ENCODE measurements at places on chromosomes 13 and 19.

DNA sequence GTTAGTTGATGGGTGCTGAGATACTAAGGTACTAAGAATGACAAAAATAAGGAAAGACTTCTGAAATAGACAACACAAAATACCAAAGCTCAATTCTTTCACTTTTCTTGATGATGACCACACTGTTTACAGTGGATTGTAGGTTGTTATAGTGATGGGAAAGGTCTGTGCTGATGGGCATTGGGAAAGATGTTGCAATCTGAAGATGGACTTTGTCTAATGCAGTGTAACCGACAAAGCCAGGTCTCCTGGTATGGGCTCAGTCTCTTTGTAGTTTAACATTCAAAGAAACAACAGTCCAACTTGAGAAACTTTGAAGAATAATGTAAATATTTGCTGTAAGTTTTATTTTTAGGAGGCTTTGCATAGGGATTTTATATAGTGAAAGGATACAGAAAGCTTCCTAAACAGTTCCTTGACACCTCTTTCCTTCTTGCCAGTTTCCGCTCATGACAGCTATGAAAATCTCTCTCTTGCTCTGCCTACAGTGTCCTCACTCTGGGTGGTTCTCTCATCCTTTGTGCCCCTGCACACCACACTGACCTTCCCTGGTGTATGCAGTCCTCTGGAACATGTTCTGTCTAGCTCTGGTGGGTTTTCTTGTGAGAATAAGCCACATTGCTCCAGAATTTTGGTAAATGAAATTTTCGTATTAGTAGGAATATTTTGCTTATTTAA is 172.2 kb downstream of the KCNRG start:
- no peak for DNase-seq

DNA sequence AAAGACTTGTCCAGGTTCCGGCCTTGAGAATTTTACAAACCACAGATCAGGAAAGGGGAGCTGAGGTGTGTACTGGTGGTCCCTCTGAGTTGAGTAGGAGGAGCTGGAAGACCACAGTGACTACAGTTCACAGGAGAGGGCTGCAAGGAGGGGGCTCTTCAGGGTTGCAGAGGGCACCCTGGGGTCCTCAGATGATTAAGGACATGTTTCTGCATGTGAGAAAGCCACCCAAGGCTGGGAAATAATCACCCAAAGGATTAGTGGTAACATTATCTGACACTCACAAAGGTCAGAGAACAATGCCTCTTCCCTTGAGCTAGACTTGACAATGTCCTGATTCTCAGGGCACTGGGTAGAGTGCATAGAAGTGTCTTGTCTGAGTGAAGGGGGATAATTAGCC is 540.4 kb downstream of the IRS2 start:
- no peak for DNase-seq

- DNase-seq, result no peak
Measured at GRCh38 chr19:34256835-34257558, 2.6 kb downstream of the GARRE1 start.

DNA sequence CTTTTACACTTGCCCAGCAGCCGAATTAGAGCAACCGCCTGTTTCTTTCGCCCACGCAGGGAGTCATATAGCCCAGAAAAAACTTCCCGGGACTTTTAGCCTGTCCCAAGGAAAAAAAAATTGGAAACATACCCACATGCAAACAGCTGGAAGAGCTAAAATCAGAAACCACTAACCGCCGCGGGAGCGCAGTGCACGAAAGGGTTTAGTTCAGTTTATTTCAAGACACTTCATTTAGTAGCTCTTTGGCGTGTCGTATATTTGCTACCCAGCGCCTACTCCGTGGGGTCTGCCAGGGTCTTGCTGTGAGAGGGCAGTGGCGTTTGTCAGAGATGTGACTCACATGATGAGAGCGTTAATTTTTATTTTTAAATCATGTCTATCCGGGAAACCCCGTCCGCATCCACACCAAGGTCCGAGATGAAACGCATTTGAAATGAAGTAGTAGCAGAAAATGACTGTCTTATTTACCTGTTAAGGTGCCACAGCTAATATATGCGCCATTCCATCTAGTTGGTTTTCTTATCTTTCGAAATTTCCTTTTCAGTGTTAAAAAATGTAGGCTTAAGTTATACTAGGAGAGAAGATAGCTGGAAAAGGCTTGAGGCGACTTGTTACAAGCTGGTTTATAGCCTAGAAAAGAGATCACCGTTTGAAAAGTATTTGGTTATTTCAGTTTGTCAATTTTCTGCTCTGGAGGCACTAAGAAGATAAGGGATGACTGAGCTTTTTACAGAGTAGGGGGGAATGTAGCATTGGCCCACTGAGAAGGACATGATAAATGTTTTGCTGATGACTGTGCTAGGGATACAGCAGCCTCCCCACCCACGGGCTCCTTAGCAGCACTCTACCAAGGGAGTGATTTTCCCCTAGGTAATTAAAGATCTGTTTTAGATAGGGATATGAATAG is 1.7 kb downstream of the KLF5 start:
- DNase-seq, result no peak

- no peak for DNase-seq
Measured at GRCh38 chr13:23391752-23392151, 41.8 kb downstream of the SACS start.

DNA sequence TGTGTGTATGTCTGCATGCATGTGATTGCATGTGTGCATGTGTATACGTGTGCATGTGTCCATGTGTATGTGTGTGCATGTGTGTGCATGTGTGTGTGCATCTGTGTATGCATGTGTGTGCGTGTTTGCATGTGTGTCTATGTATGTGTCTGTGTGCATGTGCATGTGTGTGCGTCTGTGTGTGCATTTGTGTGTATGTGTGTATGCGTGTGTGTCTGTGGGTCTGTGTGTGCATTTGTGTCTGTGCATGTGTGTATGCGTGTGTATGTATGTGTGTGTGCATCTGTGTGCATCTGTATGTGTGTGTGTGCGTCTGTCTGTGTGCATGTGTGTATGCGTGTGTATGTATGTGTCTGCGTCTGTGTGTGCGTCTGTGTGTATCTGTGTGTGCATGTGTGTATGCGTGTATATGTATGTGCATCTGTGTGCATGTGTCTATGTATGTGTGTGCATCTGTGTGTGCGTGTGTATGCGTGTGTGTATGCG is 3.0 kb downstream of the STXBP2 start:
- no peak for DNase-seq

DNA sequence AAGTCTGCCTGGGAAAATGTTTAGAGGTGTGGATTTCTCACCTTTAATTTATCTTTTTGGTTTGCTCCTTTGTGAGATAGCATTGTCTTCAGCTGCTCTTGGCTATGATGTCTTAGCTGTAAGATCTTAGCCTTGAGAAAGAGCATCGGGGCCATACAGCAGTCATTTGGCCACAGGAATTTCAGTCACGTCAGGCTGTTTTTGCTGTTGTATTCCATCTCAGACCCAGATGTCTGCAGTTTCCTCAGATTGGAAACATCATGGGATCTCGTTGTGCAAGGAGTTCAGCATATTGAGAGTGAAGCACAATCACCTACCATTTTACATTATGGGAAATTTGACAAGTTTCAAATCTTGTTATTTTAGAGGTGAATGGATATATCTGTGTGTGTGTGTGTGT is 89.3 kb upstream of the C1QTNF9B start:
- no peak for DNase-seq

DNA sequence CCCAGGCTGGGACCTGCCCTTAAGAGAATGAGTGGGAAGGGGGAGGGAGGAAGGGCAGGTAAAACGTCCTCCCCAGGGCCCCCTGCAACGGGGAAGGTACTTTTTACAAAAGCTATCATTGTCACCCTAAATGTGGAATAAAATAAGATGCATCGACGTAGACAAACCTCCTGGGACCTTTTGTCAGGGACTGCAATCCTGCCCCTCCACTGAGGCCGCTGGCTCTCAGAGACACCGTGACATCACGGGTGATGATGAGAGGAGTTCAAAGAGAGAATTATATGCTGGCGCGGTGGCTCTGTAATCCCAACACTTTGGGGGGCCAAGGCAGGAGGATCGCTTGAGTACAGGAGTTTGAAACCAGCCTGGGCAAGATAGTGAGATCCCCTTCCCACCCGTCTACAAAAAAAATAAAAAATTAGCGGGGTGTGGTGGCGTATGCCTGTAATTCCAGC is 1.8 kb upstream of the MYBPC2 start:
- DNase-seq, result no peak

- DNase-seq, result peak; percentile 91
Measured at GRCh38 chr13:19959831-19960652, 1.5 kb downstream of the ZMYM2 start.

DNA sequence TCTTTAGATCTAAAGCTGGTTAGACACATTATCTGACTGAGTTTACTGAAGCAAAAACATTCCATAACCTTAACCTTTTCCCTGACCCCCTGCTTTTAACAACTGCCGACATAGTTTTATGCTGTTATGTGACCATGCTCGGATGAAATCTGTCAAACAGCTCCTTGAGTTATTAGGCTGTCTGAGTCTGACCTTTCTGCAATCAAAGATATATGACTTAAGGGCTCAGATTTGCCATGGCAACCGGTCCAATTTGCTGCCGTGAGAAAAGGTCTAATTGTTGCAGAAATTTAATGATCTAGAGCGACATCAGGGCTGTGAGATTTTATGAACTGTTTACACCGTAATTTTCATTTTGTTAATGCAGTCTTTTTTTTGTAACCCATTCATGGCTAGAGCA is 61.8 kb downstream of the URI1 start:
- DNase-seq, result no peak

DNA sequence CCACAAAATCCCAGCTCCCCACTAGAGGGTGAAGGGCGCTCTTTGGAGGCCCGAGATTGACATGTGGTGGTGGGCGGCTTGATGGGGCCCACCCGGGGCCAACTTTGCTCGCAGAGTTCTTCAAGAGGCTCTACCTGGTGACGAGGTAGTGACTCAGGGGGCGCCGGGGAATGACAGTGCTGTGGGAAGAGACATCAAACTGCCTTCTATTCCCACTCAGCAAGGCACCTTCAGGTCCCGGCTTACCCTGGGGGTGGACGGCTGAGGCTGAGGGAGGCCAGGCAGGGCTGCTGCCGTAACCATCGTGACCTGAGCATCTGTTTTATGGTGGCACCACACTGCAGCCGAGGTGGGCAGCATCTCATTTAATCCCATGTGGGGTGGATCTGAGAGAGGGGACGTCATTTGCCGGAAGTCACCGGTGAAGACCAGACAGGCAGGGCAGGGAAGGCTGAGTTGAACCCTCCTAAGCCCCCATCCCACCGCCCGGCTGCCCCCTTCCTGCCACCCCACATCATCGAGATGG is 1.6 kb downstream of the LINGO3 start:
- no peak for DNase-seq

- no peak for DNase-seq
Measured at GRCh38 chr13:47418206-47418920, 521.5 kb upstream of the HTR2A start.

- DNase-seq, result no peak
Measured at GRCh38 chr13:20442798-20443381, 82.8 kb downstream of the CRYL1 start.

- peak; percentile 66 for DNase-seq
Measured at GRCh38 chr13:113565526-113566226, 18.9 kb upstream of the TFDP1 start.

DNA sequence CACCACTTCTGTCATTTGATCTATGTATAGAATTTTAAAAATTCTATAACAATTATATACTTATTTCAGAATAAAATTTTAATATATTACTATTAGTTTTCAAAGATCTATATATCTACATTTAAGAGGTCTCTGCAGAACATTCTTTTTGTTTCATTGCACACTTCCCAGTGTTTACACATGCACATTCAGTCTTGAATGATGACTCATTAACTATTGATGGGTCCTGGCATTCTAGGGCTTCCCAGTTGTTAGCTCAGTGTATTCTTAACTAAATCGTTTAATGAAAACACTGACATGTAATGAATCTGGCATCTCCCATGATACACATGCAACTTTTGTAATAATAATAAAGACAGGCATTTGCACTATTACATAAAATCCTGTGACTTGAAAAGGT is 324.6 kb downstream of the KLF12 start:
- DNase-seq, result no peak

GRCh38 chr13:33033051-33033812 is 17.0 kb downstream of the KL start:
- DNase-seq, result no peak

Measured in suprapubic skin (tissue), 4 donors.